ENCODE measurements at places on chromosomes 16 and 17.

GRCh38 chr17:36608794-36609497, 7.6 kb downstream of the MRM1 start:
- DNase-seq = no peak

- no peak for DNase-seq
Measured at GRCh38 chr17:18954321-18954720, 2.4 kb downstream of the SLC5A10 start.

GRCh38 chr17:76565728-76566612, 19.7 kb downstream of the ST6GALNAC2 start:
- no peak for DNase-seq

DNA sequence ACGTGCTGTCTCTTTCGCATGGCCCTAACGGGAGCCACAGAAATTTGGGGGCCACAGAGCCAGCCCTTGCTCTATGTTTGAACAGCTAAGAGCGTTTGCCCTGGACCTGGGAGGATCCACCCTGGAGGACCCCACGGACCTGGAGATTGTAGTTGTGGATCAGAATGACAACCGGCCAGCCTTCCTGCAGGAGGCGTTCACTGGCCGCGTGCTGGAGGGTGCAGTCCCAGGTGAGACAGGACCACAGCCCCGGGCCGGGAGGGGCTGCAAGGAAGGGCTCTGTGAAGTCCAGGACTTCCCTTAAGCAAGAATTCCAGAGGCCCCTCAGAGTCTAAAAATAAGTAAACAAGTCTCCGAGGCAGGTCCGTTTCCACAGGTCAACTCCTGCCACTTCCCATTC, 11.9 kb downstream of the CDH15 start:
- DNase-seq = no peak

- peak; percentile 26 for DNase-seq
Measured at GRCh38 chr17:11705111-11705510, 106.8 kb downstream of the DNAH9 start.

- no peak for DNase-seq
Measured at GRCh38 chr17:19335951-19336631, 26.4 kb downstream of the B9D1 start.

GRCh38 chr17:57270801-57271245, 14.5 kb downstream of the MSI2 start:
- no peak for DNase-seq

DNA sequence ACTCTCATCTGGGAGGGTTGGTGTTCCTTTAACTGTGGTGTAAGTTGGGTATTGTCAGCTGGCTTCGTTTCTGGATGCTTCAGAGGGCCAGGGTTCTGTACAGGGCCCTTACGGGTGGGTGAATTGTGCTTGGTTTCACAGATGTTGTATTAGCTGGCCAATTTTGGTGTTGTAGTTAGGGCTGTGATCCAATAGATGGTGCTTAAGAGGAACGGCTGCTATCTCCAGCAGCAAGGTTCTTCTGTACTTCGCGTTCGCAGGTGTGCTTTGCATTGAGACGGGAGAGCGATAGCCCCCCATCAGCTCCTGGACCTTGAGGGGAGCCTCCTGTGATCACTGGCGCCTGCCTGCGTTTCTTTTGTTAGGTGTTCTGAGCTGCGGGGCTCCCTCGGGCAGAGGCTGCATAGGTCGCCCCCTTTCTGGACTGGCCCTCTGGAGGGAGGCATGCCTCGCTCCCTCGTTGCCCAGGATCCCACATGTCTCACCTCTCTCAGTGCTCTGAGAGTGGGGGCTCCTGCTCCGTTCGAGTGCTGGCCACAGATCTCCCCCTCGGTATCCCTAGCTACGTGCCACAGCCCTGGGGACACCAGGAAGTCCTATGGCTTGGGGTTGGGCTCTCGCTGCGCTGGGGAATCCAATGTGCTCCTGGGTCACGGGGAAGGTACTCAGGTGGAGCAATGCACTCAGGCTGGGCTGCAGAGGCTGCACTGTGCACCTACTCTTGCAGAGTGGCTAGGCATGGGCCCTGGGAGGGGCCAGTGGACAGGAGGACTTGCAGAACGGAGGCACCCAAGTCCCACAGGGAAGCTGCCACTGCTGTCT, 837 bp upstream of the PRDM7 start:
- no peak for DNase-seq

DNA sequence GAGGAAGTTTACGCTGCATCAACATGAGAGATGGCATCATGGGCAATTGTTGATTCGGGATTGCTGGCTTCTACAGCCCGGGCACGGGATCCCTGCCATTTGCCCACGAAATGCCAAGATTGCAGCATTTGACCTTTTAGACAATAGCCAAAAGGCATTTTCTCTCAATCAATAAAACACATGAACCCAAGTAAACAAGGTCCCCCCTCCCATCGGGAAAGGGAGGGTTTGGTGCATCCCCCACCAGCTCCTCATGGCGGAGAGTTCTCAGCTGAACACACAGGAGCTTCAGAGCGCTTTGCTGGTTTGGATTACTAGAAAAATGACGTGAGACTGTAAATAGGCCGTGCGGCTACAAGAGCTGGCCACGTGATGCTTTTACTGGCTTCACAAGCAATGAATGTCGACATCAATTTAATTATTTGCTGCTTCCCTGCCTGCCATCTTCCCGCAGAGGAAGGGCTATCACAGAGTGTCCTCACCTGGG, 147.6 kb downstream of the C16orf95 start:
- DNase-seq = no peak

DNA sequence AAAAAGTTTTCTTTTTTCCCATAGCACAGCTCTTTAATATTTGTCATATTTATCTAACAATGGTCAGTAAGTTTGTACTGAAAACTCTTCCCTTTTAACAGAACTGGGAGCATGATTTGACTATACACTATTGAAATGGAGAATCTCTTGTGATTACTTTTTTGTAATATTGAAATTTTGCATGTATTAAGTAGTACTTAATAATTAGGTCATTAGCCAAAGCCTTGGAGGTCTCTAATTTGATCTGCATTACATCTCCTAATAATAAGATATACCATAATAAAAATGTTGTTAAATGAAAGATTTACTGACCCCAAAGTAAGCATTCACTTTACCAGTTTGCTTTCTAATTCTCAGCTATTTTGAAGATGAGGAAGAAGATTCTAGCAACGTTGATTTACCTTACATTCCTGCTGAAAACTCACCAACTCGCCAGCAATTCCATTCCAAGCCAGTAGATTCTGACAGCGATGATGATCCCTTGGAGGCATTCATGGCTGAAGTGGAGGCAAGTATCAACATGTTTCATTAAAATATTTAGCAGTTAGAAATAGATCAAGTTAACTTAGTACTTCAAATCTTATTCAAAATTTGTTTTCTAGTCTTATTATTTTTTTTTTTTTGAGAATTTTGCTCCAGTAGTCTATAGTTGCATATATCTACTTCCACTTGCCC, 18.2 kb downstream of the DDX42 start:
- no peak for DNase-seq

- no peak for DNase-seq
Measured at GRCh38 chr17:59616253-59616920, 3.3 kb upstream of the CLTC start.

DNA sequence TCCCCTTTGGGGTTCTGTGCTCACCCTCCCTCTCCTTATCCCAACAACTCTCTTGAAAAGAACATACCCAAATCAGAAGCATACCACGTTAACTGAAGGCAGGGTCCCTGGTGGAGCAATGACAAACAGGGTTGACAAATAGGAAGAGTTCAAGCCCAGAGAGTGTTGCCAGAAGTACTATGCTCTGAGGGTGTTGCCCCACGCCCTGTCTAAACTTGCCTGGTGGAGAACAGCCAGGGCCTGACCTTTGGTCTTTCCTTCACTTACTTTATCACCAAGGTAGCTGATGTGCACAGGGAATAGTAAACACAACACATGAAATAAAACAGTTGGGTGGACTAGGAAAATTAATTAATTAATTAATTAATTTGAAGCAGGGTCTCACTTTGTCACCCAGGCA, 23.3 kb downstream of the ZNF75A start:
- no peak for DNase-seq

- DNase-seq = peak; percentile 36
Measured at GRCh38 chr16:17939122-17939536, 397.4 kb downstream of the NPIPA8 start.

DNA sequence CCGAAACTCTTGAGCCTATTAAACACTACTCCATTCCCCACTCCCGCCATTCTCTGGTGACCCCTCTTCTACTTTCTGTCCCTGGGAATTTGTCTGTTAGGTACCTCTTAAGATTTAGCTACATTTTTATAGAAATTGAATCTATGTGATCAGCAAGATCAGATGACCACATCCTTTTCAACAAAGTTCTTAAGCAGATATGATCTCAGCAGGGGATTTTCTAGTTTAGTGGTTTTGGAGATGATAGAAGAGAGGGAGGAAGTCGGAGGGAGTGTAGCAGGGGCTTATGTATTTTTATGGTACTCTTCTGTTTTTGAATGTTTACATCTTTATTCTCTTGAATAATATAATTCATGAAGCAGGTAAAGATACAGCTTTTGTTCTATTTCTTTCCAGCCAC, 40.8 kb downstream of the RPA1 start:
- no peak for DNase-seq

DNA sequence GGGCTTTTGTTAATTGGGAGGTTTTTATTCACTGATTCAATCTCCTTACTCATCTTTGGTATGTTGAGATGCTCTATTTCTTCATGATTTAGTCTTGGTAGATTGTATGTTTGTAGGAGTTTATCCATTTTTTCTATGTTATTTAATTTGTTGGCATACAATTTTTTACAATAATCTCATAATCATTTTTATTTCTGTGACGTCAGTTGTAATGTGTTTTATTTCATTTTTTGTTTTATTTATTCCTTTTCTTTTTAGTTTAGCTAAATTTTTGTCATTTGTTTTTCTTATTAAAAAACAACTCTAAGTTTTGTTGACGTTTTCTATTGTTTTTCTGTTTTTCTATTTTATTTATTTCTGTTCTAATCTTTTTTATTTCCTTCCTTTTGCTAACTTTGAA, 389.8 kb downstream of the HS3ST3B1 start:
- no peak for DNase-seq

DNA sequence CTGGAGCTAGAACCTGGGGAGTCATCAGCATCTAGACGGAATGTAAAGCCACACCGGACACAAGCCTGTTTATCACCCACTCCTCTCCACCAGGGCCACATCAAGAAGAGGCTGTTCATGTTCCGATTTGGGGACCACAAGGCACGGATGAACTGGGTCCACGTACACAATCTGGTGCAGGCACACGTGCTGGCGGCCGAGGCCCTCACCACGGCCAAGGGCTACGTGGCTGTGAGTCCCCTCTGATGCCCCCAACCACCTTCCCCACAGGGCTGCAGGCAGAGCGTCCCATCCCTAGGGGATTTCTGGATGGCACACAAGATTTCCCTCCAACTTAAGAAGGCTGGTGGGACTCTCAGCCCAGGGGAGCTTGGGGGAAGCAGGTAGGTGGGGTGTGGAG, 19.1 kb downstream of the SDR42E2 start:
- DNase-seq = no peak

DNA sequence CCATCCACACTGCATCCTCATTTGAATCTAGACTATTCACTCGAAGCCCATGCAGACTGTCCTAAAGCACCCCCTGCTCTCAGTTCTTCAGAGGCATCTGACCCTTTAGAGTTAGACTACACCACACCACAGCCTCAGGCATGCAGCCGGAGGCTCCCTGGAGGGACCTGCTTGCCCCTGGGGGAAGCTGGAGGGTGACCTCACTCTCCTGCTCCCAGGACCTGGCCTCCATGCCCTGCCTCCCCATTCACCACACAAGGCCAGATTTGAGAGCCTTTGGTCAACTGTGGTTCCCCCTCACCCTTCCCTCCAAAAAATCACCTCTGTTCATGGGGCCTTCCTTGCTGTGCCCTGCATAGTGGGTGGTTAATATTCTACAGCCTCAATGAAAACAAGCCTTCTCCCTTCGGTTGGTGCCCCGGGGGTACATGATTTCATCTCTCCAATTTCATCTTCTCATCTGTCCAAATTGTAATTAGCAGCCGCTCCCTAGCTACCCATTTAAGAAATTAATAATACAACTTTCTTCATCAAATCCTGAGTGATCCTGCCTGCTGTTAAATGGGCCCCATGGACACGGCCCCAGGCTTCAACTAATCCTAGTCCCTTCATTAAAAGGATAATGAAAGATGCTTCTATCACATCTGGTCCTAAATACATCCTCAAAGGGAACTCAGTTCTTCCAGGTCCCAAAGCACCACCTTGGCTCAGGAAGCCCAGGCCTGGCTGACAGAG, 24.4 kb downstream of the ABCC12 start:
- DNase-seq = no peak

- no peak for DNase-seq
Measured at GRCh38 chr17:58032691-58033415, 25.8 kb upstream of the SRSF1 start.

GRCh38 chr17:38416840-38417209, 11.4 kb upstream of the ARHGAP23 start:
- no peak for DNase-seq

DNA sequence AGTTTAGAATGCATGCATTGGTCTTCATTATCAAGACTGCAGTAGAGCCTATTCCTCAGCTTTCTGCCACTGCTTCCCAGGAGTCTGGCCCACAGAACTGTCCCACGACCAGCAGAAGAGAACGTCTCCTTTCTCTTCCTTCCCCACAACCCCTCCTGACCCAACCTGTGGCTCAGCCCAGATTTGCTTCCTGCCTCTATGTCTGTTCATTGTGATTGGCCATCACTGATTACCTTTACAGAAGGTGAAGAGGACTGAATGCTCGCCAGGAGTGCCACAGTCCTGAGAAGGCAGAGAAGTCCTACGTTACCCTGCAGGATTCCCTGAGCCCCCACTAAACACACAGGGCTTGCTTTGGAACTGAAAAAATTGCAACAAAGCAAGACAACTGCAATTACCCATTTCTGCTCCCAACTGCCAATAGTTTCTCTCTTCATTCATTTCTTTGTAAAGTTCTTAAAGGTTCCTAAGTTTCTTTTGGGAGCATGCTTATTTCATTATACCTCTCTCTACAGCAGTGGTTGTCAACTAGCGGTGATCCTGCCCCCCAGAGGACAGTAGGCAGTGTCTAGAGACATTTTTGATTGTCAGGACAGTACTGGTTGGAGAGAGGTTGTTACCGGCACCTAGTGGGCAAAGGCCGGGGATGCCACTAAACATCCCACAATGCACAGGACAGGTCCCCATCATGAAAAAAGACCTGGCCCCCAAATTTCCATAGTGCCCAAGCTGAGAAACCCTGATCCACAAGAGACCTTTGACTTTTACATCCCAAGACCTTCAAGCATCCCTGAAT, 4.5 kb upstream of the NAT9 start:
- no peak for DNase-seq

DNA sequence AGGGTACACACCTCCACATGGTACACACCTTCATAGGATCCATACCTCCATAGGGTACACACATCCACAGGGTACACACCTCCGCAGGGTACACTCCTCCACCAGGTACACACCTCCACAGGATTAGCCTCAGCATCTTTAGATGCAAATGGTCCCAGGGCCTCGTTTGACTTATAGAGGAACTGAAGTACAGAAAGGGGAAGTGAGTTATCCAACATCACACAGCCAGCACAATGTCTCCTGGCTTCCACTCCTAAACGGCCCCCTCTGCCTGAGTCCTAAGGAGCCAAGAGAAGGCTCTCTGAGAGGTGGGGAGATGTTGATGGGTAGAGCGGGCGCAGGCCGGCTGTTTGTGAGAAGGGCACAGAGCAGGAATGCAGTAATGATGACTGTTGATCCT, 12.0 kb downstream of the FOXN1 start:
- no peak for DNase-seq
